ENCODE measurements at places on chromosomes 13 and 19.
A peak's percentile ranks its signal among the peaks of the same experiment; 100 is the strongest.

DNA sequence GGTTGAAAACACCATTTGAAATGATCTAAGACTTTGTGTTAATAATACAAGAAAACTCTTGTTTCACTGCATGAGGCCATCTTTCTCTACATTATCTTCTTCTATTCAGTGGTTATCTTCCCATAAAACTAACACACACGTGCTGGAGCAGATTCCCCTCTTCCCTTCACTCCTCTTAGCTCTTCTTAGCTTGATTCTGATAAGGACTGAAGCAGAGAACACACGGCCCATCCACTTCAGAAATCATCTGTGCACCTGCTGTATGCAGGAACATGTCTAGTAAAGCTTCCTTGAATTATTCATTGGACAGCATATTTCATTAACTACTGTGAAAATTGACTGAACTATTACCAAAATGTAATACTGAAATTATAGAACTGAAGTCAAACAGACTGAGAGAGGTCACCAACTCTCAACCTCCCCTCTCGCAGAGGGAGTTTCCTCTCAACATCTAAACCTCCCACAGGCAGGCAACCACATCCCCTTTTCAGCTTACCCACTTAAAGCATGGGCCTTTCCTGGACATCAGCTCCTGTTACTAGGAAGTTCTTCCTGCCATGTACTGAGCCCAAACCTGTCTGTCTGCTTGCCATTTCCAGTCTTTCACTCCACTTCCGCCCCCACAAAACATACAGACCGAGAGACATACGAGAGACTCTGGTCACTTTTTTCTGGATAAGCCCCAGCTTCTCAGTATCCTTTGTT is 113.9 kb downstream of the CRYL1 start:
- peak; percentile 35 for DNase-seq

- no peak for DNase-seq
Measured at GRCh38 chr13:76552041-76552772, 334.0 kb downstream of the KCTD12 start.

DNA sequence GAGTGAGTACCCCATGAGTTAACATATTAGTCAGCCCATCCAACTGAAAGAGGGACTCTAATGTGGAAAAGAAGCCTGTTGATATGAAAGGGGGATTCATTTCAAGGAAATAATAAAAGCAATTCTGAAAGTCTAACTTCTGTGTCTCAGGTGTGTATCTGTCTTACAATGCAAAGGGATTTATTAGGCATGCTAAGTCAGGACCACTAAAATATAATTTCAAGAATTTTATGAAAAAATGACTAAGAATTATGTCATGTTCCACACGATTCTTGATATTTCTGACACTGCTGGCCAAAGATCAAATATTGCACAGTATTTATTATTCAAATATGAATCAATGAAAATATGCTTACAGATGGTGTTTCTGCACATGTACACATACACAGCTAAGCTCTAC is 130.8 kb downstream of the KLF12 start:
- DNase-seq = no peak

DNA sequence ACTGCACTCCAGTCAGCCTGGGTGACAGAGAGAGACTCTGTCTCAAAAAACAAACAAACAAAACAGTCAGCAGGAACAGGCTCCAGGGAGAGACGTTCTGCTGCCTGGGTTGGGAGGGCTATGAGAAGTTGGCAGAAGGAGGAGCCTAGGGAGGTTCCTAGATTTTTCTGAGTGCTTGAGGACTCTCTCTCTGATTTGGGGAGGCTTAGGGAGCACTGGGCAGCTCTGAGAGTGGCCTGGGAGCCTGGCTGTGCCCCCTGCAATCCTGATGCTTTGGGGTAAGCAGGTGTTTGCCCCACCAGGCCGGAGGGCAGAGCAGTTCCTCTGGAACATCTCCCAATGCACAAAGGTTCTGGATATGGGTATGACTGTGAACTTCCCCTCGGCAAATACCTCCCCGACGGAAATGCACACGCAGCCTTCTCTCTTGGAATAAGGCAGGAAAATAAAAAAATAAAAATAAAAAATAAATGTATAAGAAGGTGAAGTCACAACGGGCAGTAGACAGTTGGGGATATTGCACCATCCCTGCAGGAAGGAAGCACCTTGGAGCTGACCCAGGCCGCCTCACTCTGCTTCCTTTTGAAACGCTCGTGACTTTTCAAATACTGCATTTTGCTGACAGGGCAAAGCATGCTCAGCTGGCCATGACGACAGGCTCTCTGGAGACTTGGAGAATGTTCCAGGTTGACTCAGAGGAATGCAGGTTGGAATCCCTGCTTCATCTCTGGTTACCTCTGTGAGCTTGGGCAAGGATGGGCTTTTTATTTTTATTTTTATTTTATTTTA is 26.5 kb upstream of the HOMER3 start:
- DNase-seq = no peak

DNA sequence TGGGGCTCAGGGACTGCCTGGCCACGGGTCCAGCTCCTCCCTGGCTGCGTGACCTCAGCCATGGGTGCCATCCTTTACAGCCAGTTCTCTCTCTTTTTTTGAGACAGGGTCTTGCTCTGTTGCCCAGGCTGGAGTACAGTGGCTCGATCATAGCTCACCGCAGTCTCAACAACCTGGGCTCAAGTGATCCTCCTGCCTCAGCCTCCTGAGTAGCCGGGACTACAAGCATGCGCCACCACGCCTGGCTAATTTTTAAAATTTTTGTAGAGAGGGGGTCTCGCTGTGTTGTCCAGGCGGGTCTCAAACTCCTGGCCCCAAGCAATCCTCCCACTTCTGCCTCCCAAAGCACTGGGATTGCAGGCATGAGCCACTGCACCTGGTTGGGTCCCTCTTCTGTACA is 75.4 kb downstream of the PTPRS start:
- DNase-seq = no peak

- DNase-seq = no peak
Measured at GRCh38 chr13:99294198-99294597, 13.0 kb downstream of the GPR183 start.

- no peak for DNase-seq
Measured at GRCh38 chr19:54893406-54893805, 12.5 kb upstream of the NCR1 start.

DNA sequence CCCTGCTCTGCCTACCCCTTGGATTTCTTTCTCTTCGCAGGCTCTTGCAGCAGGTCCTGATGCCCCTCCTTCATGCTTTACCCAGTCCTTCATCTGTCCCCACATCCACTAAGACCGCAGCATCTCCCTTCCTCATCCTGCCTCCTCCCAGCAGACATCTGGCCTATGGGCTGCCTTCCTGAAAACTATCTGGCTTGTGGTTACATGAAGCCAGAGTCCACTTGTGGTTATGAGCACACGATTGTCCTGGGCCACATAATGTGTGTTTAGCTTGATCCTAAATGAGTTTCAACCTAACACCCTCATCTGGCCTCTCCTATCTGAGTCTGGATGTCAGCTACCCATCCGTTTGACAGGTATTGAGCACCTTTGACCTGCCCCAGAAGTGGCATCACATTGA is 5.5 kb upstream of the ZNF175 start:
- no peak for DNase-seq

DNA sequence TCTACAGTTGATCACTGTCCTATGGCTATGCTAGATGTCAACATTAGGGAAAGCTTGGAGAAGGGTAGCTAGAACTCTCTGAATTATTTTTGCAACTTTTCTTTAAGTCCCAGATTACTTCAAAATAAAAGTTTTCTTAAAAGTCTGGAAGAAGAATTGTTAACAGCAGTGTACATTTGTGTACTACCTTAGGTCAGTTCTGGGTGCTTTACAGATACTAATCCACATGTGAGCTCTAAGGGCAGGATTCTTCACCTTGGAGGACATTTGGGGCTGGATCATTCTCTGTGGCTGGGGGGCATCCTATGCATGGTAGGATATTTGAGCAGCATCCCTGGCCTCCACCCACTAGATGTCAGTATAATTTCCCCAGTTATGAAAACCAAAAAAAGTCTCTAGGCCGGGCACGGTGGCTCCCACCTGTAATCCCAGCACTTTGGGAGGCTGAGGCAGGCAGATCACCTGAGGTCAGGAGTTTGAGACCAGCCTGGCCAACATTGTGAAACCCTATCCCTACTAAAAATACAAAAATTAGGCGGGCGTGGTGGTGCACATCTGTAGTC is 2.8 kb downstream of the BRME1 start:
- DNase-seq = peak; percentile 14

GRCh38 chr19:49442771-49443365 is 1.5 kb upstream of the SLC17A7 start:
- peak; percentile 49 for DNase-seq

DNA sequence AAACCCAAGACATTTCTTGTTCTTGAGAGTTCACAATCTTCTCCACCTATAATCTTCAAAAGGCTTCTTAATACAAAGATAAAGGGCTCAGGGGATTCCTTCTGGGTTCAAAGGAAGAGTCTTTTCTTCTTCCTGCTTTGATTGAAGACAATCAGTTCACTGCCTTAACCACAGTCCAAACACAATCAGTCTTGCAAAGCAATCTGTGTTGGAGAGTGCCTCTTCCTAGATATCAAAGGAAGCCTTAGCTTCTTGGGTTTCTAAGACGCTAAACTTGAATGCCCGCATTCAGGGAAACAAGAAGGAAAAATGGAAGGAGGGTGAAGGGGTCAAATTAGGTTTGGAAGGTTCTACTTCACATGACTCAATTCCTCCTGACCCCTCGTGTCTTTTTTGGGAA is 27.2 kb downstream of the RANBP3 start:
- DNase-seq = no peak

- DNase-seq = no peak
Measured at GRCh38 chr13:53197424-53197823, 168.8 kb downstream of the OLFM4 start.

GRCh38 chr13:108433976-108434755 is 164.6 kb downstream of the TNFSF13B start:
- no peak for DNase-seq

DNA sequence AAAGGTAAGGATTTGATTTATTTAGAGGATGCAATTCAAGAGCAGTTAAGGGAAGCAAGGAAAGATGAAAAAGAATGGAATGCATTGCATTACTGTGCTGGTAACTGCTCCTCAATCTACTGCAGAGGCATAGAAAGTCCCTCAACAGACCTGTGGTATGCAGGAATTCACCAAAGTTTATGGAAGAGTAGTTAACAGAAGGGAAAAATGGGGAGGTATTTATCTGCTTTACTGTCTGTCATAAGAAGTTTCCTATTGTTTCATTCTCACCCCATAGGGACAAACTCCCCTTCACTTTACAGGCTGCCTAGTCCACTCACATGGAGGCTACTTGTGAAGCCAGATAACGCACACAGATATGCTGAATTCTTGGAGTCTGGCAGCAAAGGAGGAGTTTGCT is 354.9 kb upstream of the SPRY2 start:
- DNase-seq = no peak

GRCh38 chr19:54470991-54471782 is 1.9 kb downstream of the CDC42EP5 start:
- DNase-seq = no peak

DNA sequence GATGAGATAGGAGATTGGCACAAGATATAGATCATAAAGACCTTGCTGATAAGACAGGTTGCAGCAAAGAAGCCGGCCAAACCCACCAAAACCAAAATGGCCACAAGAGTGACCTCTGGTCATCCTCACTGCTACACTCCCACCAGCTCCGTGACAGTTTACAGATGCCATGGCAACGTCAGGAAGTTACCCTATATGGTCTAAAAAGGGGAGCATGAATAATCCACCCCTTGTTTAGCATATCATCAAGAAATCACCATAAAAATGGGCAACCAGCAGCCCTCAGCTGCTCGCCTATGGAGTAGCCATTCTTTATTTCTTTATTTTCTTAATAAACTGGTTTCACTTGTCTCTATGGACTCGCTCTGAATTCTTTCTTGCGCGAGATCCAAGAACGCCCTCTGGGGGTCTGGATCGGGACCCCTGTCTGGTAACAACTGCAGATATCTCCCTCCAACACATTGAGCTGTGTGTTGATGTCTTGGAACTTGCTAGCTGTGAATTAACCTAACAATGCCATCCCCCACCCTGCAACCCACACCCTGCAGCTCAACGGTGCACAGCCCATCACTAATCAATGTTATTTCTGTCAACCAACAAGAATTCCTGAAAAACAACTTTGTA is 27.1 kb upstream of the GRTP1 start:
- no peak for DNase-seq

GRCh38 chr13:82506805-82507414 is 1375.4 kb downstream of the SLITRK1 start:
- no peak for DNase-seq

DNA sequence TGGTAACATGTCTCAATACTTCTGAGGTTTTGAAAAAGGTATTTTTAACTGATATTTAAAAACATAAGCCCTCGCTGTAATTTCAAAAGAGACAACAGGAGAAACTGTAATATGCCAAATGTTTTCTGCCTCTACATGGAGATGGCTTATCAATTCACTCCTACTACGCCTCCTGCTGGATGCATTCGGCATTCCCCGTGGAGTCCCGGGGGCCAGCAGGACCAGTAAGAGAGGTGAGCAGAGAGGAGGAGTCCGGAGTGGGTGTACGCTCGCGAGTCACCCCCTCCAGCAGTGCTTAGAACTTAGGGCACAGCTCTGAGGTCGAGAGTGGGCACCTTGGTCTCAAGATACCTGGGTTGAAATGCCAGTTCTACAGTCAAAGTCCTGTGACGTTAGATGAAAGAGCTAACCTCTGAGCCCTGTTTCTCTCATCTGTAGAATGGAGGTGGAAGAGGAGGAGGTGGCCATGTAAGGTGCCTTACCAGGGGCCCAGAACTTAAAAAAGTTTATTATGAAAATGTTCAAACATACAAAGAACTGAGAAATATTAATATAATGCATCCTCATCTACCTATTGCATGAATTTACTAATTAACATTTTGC is 110.2 kb downstream of the STK24 start:
- DNase-seq = peak; percentile 35

All from stimulated activated naive CD4-positive, alpha-beta T cell treated with Interleukin-2 at 50 U/mL for 16 hours (primary cell).